Smooth muscle cell of the umbilical artery (primary cell): ENCODE measurements at places on chromosomes 3 and 15. TPM values are rescaled to one million over a fixed set of nuclear protein-coding genes. Genes with fewer than 3 reads are reported as not detected.

PAK6 gene
- total RNA-seq: 0.28 TPM in 1 of 2 replicates, not detected in the other

A4GNT gene
- total RNA-seq: not detected in 2 replicates

FAM43A gene
- 35.3 and 47.0 TPM in 2 replicates for total RNA-seq

ARPIN gene
- total RNA-seq: 7.4 and 8.6 TPM in 2 replicates

SHISA5 gene
- total RNA-seq: 103 and 130 TPM in 2 replicates

ANAPC13 gene
- 101 and 135 TPM in 2 replicates for total RNA-seq

IL5RA gene
- total RNA-seq: not detected in 2 replicates

ABCF3 gene
- 42.1 and 49.6 TPM in 2 replicates for total RNA-seq

CDHR4 gene
- total RNA-seq: not detected in 2 replicates

KIF23 gene
- 8.3 and 40.1 TPM in 2 replicates for total RNA-seq

FEM1B gene
- total RNA-seq: 35.3 and 47.7 TPM in 2 replicates

LSAMP gene
- 5.7 and 40.1 TPM in 2 replicates for total RNA-seq

VIPR1 gene
- not detected in 2 replicates for total RNA-seq

SH3BP5 gene
- total RNA-seq: 15.7 and 18.5 TPM in 2 replicates

GRAMD2A gene
- 0.28 and 0.30 TPM in 2 replicates for total RNA-seq

MINDY4B gene
- not detected in 2 replicates for total RNA-seq

ERICH6 gene
- total RNA-seq: not detected in 2 replicates

PLCH1 gene
- total RNA-seq: 0.09 and 0.59 TPM in 2 replicates

ARIH2 gene
- total RNA-seq: 65.9 and 78.8 TPM in 2 replicates

TIMP4 gene
- total RNA-seq: 1.8 and 2.1 TPM in 2 replicates
